ENCODE measurements at places on chromosomes 13 and 19.

- DNase-seq = no peak
These were observed 52.6 kb downstream of the RASA3 start for GRCh38 chr13:114079601-114080536.

- DNase-seq = no peak
These were observed 2.6 kb downstream of the ISYNA1 start for GRCh38 chr19:18435178-18435841.

- no peak for DNase-seq
These were observed 793.9 kb upstream of the PCDH20 start for GRCh38 chr13:62209529-62209928.

DNA sequence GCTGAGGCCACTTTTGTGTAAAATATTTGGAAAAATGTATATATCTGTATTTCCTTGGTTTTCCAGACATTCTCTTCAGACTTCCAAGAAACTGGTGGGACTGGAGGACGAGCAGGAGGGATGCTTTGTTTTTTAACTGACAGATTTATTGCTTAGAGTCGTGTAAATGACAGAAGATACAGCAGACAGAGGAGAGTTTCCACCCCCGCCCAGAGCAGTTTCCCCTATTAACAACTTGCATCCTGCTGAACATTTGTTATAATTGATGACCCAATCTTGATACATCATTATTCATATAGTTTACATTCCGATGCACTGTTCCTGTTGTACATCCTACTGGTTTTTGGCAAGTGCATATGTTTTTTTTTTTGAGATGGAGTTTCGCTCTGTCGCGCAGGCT lies 7.1 kb upstream of the DOCK6 start:
- no peak for DNase-seq

DNA sequence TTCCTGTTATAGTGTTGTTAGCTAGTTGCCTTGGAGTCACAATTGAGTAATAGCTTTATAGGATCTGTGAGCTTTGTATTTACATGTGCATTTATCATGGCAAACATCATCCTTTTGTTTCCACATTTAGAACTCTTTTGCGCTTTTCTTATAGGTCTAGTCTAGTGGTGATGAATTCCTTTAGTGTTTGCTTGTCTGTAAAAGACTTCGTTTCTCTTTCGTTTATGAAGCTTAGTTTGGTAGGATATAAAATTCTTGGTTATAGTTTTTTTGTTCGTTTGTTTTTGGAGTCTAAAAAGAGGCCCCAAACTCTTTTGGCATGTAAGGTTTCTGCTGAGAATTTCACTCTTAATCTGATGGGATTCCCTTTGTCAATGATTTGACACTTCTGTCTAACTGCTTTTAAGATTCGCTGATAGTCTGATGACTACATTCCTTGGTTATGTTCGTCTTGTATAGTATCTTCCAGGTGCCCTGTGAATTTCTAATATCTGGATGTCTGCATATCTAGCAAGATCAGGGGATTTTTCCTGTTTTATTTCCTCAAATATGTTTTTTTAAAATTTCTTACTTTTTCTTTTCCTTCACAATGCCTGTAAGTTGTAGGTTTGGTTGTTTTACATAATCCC lies 20.2 kb downstream of the DNAJC3 start:
- no peak for DNase-seq

DNA sequence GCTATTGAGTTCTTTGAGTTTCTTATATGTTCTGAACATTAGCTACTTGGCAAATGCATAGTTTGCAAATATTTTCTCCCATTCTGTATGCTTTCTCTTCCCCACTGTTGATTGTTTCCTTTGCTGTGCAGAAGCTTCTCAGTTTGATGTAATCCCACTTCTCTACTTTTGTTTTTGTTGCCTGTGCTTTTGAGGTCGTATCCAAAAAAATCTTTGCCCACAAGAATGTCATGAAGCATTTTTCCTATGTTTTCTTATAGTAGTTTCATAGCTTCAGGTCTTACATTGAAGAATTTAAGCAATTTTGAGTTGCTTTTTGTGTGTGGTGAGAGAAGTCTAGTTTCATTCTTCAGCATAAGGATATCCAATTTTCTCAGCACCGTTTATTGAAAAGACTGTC lies 536.7 kb upstream of the ARGLU1 start:
- no peak for DNase-seq

DNA sequence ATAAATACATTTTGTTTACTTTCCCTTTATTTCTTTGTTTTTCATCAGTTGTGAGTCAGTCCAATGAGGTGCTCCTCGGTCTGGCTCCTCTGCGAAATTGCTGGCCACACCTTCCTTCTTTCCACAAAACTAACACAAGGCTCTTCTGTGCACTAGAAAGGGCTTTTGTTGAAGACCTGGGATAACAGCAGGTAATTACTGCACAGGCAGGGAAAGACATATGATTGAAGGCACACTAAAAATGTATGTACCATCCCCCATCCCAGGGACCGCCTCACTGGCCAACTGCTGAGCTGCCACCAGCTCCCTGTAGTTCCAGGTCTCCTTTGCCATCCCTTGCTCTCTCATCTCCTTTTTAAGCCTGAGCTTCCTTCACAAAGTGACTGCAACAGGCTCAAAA lies 180.5 kb downstream of the EFNB2 start:
- no peak for DNase-seq

DNA sequence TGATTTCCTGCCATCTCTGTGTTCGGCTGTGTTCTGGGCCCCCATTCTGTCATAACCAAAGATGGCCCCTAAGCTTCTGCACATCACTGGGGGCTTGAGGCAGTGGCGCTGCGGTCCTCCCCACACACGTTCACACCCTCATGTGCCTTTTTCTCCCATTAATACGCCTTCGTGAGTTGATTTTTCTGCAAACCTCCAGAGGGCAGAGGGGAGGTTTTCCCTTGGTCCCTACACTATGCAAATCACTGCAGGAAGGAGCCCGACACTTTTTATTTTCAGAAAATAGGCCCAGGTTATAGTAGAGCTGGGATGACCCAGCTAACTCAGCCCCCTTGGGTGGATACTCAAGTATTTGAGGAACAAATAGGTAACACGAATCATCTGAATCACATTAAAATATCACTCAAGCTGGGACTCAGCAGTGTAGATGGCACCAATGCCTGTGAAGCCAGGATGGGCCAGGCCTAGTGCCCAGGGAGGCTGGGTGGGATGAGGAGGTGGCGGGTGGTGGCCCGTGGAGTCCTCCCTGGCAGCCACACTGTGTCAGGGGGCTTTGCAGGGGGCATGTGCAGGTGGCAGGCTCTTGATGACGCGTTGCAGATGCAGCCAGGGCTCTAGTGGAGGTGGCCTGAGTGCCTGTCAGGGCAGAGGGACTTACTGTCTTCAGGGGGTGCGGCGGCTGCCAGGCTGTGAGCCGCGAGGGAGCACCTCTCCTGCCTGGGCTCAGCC lies 234.3 kb downstream of the TEX29 start:
- DNase-seq = no peak

GRCh38 chr13:109146393-109146792 lies 517.0 kb downstream of the MYO16 start:
- DNase-seq = no peak

GRCh38 chr13:86402500-86402899 lies 603.3 kb upstream of the SLITRK6 start:
- DNase-seq = no peak

- DNase-seq = no peak
These were observed 7.5 kb upstream of the ILF3 start for GRCh38 chr19:10646456-10647159.

DNA sequence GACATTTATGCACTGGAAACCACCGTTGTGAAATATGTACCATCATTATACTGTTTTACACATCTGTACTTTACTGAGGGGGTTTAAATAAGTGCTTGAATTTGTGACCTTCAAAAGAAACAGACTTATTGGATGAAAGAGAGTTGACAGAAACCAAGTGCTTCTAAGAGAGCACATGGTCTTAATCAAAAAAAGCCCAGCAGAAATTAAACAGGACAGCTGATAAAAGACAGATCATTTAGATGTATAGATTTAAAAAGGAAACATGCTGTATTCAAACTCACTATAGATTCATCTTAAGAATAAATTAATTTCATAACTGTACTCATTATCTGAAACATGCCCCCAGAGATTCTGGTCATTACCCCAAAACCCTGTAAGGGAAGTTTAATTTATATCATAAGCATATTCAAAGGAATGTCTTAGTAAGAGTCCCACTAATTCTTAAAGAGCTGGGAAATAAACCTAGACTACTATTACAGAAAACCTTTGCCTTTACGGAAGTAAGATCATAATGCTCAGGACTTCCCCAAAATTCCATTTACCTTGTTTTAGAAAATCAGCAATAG lies 421.8 kb downstream of the DCT start:
- no peak for DNase-seq

DNA sequence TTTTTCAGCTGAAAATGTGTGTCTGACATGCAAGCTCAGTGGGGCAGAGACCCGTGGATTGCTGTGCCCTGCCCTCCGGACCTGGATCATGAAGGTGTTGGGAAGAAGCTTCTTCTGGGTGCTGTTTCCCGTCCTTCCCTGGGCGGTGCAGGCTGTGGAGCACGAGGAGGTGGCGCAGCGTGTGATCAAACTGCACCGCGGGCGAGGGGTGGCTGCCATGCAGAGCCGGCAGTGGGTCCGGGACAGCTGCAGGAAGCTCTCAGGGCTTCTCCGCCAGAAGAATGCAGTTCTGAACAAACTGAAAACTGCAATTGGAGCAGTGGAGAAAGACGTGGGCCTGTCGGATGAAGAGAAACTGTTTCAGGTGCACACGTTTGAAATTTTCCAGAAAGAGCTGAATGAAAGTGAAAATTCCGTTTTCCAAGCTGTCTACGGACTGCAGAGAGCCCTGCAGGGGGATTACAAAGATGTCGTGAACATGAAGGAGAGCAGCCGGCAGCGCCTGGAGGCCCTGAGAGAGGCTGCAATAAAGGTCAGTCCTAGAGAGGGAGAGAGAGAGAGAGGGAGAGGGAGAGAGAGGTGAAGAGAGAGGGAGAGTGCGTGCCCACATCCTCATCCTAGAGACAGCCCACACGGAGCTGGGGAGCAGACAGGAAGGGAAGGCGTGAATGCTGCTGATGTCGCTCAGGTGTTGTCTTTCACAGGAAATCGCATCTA lies 5.1 kb upstream of the DCUN1D2 start:
- DNase-seq = no peak

DNA sequence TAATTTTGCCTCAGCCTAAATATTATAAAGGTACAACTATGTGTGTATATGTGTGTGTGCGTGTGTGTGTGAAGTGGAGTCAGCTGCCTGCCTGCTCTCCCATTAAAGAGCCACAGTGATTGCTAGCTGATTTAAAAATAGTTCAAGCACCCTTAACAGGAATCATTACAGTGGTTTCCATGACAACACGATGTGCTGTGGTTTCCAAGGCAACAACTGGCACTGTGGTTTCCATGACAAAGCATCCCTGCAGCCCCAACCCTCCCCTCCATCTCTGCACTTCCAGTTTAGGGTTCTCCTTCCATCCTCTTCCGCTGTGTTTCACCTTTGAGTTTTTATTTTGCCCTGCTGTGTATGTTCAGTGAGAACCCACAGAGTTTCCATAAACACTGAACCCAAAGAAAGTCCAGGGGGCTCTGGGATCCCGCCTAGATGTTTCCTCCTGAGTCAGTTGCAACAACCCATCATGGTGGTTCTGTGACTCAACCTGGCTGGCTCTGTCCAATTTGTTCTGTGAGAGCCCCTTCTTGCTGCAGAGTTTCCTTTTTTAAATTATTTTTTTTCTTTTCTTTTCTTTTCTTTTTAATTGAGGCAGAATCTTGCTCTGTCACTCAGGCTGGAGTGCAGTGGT lies 7.1 kb upstream of the PNMA8A start:
- DNase-seq = no peak

GRCh38 chr19:35130761-35131720 lies 3.8 kb downstream of the LGI4 start:
- no peak for DNase-seq

DNA sequence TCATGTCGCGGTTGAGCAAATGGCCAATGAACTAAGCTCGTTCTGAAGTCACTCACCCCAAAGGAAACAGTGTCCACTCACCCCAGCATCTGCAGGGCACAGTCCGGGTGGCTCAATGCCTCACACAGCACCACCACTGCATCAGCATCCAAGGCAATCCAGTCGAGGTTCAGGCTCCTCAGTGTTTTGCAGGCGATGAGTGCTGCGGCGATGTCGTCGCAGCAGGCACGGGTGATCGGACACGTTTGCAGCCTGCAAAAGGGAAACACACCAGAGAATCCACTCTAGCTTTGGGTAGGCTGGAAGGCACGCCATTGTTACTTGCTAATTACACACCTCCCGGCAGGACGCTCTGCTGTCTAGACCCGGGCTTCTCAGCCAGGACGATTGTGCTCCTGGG lies 26.5 kb downstream of the NLRP9 start:
- no peak for DNase-seq

GRCh38 chr13:94140027-94140426 lies 339.5 kb downstream of the DCT start:
- no peak for DNase-seq

DNA sequence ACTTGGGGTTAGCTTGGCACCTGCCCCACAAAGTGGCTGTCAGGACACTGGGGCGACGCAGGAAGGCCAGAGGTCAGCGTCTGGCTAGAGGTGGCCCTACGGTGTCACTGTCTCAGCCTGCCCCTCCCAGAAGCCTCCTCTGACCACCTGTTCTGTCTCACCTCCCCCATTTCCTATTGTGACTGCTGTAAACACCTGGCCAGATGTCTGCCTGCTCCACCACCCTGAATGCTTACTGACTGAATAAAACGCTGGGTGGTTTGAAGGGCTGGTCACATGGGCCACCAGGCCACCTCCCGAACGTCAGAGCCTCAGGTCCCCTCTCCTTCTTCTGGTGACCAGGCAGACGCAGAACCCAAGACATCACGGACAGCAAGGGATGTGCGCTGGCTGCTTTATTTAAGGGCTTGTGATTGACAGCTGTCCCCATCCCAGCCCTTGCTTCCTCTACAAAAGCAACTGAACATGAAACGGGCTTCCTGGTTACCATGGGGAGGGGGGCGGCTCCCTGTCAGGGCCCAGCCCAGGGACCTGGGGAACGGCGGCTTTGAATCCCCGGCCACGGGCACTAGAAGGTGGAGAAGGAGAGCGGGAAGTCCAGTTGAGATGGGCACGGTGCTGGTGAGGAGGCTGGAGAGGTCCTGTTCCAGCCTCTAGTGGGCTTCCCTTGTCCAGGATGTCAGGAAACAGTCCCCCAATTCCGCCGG lies 6.2 kb downstream of the ELOF1 start:
- no peak for DNase-seq

DNA sequence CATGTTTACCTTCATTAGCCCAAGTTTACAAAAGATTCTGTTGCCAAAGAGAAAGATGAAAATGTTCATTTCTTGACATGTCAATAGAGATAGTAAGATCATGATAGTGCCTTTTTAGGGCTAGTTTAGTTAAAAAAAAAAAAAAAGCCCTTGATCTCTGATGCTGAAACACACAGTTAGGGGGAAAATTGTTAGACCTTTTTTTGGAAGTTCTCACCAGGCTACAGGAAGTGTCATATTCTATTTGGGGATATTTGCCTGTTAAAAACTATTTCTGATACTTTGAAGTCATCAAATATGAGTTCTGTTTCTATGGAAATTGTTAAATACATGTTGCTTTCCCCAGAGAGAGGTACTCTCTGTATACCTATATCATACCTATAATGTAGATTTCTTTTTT lies 21.6 kb downstream of the SLAIN1 start:
- DNase-seq = no peak

GRCh38 chr13:40290758-40291157 lies 375.7 kb downstream of the FOXO1 start:
- no peak for DNase-seq

GRCh38 chr13:21663197-21663596 lies 7.7 kb upstream of the FGF9 start:
- DNase-seq = no peak

Measured in nucleus accumbens (tissue), 56 donors.